Suppressor macrophage treated with lipopolysaccharide for 1 hour (primary cell): ENCODE measurements at places on chromosomes 3 and 15.

GRCh38 chr3:27559835-27560234, 75.7 kb upstream of the SLC4A7 start:
- DNase-seq, result no peak

- no peak for DNase-seq
Observed at GRCh38 chr15:79197285-79197684, 85.2 kb upstream of the ANKRD34C start.

- no peak for DNase-seq
Observed at GRCh38 chr3:16945330-16945729, 60.6 kb downstream of the PLCL2 start.

DNA sequence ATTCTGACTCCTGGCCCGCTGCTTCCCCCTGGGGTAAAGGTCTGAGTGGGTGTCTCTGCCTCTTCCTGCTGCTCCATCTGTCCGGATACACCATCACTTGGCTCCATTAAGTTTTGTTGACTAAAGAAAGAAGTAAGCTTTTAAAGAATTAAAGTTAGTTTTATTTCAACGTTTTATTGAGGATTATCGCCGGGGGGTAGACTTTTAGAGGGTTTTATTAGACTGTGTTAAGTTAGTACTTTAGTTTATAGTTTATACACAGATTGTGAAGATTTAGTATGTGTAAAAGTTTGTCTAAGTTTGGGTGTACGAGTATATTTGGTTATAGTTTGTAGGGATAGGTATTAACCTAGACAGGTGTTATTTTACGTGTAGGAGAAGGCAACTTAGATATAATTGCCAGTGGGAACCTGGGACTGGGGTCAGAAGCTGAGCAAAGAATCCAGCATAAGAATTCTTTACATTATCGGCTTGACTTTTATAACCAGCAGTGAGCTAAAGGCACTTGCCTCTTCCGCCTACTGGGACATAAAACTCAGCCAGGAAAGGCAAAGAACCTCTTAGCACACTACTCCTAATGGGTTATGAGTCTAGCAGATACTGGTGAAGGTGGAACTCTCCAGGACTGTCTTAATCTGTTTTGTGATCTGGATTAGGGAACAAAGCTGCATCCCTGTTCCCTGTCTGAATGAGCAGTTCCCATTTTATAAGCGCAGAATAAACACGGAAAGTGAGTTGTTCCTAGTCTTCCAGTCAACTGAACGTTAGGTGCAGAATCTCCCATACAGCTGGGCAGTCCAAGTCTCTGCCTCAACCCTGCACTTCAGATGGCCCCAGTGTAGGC, 131.3 kb downstream of the FAM43A start:
- no peak for DNase-seq

GRCh38 chr3:72152551-72153476, 367.9 kb upstream of the PROK2 start:
- DNase-seq, result peak; percentile 40

- DNase-seq, result no peak
Observed at GRCh38 chr15:70799667-70800450, 36.5 kb upstream of the UACA start.

DNA sequence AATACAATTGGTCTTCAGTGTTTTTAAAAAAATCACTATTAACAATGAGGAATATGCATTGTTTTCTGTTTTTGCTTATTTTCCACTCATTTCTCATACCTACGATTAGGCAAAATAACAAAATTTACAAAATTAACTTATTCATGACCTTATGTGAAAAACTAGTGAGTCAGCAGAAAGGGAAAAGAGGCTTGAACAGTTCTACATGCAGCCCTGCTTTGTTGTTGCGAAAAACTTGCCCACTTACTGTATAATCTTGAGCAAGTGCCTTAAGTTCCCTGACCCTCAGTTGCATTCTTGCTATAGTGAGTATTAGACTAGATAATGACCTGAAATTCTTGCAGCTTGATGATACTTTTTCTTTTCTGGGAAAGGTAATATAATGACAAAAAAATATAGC, 551.1 kb upstream of the BCHE start:
- DNase-seq, result no peak

DNA sequence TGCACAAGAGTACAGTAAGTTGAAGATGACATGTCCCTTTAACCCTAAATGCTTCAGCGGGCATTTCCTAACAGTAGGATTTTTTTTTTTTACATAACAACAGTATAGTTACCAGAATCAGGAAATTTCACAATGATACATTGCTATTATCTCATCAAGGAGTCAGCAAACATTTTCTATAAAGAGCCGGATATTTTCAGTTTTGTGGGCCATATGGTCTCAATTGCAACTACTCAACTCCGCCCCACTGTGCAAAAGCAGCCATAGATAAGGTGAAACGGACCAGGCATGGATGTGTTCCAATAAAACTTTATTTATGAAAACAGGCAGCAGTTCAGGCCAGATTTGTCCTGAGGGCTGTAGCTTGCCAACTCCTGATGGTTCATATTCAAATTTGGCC, 130.6 kb downstream of the SMAD6 start:
- DNase-seq, result peak; percentile 96

DNA sequence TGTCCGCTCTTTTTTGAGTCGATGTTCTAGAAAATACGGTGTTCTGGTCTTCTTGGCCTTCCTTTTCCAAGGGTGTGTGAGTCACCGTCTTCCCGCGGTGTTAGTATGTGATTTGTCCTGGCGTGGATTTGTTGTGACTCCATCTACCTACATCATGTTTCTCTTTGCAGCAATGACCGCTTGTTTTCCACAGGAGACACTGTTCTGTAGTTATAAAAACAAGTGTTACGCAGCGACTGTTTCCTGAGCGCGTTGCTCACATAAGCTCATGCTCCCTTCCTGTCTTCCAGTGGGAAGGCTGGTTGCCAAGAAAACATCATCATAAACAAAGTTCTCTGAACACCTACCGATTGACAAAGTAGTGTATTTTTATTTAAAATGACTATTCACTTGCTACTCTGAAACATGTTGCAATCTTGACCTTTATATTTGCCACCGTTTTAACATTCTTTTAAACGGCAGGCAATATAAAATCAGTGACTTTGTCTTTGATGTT, 19.0 kb downstream of the USP13 start:
- no peak for DNase-seq

GRCh38 chr3:117298273-117298672, 588.7 kb downstream of the TUSC7 start:
- DNase-seq, result no peak

GRCh38 chr3:66381626-66382025, 119.2 kb downstream of the LRIG1 start:
- no peak for DNase-seq

GRCh38 chr3:29764041-29764440, 483.2 kb downstream of the RBMS3 start:
- DNase-seq, result no peak

DNA sequence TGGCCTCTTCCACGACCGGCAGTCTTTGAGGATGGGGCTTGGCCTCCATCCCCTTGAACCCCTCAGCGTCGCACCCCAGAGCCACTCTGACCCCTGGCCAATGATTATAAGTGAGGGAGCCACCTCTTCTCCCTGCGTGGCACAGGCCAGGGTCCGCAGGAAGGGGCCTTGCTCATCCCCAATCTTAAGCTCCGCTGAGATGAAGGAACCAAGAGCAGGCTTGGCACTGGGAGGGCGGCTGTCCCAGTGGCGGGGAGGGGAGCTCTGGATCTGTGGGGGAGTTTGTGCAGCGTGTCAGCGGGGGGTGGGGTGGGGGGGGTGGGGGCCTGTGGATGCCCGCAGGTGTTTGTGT, 13.8 kb upstream of the ADPGK start:
- DNase-seq, result no peak

DNA sequence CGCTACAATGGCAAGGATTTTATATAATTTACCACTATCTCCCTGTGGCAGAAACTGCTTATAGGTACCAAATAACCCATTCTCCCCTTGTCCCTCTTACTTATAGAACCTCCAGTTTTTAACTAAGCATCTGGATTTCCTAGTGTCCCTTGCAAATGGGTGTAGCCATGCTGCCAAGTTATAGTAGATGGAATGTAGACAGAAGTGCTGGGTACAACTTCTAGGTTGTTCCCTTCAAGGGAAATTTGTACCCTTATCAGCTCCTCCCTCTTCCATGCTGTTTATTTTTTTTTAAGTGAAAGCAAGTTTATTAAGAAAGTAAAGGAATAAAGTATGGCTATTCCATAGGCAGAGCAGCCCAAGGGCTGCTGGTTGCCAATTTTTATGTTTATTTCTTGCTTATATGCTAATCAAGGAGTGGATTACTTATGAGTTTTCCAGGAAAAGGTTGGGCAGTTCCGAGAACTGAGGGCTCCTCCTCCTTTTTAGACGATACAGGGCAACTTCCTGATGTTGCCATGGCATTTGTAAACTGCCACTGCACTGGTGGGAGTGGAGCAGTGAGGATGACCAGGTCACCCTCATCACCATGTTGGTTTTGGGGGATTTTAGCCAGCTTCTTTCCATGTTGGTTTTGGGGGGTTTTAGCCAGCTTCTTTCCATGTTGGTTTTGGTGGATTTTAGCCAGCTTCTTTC, 40.1 kb upstream of the TM4SF19 start:
- DNase-seq, result peak; percentile 57

DNA sequence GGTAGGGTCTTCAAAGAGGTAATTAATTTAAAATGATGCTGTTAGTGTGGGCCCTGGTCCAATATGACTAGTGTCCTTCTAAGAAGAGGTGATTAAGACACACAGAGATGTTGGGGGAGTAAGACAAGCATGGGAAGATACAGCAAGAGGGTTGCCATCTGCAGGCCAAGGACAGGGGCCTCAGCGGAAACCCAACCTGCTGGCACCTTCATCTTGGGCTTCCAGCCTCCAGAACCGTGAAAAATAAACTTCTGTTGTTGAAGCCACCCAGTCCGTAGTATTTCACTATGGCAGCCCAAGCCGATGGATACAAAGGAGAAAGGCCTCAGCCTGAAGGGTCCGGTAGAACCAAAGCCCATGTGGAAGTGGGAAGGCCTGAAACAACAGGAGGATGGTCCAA, 161.7 kb upstream of the UBE2E1 start:
- DNase-seq, result no peak

- DNase-seq, result no peak
Observed at GRCh38 chr3:87797872-87798566, 260.8 kb downstream of the CGGBP1 start.

DNA sequence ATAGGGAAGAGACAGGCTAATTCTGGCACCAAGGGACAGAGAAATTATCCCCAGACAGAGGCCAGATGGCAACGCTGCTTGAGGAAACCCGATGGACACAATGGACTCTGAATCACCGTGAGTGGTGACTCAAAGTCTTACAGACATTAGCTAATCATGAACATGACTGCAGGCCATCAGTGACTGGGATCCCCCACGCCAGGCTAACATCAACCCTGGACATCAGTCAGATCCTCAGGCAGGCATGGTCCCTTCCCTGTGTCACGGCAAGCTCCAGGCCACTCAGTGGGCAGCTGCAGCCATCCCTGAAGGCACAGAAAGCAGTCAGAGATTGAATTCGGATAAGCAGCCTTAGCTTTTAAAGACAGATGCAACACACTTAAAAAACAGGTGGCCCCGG, 23.8 kb upstream of the OXTR start:
- DNase-seq, result no peak

DNA sequence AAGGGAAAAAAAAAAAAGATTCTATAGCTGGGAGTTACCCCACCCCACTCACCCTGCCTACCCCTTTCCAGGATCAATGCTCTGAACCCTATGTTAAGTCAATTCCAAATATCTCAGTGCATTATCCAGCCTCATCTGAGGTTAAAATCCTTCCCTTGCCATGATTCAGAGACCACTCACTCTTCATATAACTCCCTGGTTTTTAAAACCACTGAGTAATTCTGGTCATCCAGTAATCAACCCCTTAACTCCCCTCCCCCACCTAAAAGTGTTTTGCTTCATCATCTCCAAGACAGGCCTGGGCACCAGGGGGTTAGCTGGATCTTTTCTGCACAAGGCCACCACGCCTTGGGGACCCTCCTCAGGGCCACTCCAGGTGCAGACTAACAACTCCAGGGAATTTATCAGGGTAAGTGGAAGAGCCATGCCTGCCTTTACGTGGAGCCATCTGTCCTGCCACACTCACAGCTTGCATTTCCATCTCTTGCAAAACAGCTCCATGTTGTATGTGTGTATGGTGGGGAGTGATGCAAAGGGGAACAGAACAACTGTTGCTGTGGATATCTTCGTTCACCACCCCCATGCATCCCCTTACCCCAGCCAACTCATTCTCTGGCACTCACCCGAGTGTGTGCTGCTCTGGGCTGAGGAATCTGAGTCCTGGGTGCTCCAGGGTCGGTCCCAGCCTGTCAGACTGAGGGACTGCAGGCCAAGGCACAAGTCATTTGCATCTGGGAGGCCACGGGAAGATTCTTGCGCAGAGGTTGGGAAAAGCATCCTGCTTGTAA, 30.7 kb upstream of the RPS17 start:
- no peak for DNase-seq

GRCh38 chr3:157637866-157638265, 134.7 kb upstream of the VEPH1 start:
- no peak for DNase-seq

- peak; percentile 13 for DNase-seq
Observed at GRCh38 chr3:135213822-135214221, 418.8 kb downstream of the EPHB1 start.

- DNase-seq, result no peak
Observed at GRCh38 chr3:148641722-148642121, 56.0 kb upstream of the AGTR1 start.

DNA sequence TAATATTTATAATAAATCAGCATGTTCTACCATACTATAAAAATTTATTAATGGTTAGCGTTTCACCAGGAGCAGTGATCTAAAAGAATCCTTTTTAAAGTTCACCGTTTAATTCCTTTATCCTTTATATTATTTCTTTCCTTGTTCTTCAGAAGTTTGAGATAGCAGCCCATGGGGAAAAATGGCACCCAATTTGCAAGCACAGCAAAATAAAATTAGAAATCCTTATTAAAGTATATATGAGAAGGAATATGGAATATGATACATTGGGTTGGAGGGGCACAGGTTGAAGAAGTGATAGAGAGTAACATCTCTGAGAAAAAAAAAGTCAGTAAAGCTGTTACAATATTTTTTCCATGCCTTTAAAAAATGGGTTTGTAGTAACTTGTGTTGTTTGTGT, 892.0 kb downstream of the NAALADL2 start:
- no peak for DNase-seq

DNA sequence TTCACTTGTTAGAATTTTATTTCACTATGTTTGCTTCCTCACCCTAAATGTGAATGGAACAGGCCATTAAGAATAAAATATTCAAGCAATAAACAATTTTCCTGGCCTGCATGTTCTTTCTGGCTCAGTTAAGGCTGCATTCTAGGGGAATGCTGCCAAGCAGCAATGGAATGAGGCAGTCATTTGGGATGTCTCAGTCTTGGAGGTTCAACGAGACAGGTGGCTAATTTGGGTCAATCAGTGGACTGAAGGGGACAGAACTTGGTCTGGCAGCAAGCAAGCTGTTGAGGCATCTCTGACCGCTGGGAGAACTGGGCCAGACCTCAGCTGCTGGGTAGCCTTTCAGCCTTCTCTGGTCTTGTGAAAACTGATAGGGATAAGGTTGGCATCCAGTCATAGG, 241.6 kb downstream of the NLGN1 start:
- no peak for DNase-seq

- DNase-seq, result no peak
Observed at GRCh38 chr3:58387650-58388546, 45.7 kb downstream of the PDHB start.

- DNase-seq, result no peak
Observed at GRCh38 chr3:159332535-159333099, 530.8 kb downstream of the MFSD1 start.

GRCh38 chr15:72197460-72198355, at the start of gene GRAMD2A:
Gene GRAMD2A (minus strand): TSS chr15:72197787.
- DNase-seq, result peak; percentile 39
